ENCODE measurements at places on chromosomes 3 and 15. TPM values are rescaled to one million over a fixed set of nuclear protein-coding genes. Genes with fewer than 3 reads are reported as not detected.

DNA sequence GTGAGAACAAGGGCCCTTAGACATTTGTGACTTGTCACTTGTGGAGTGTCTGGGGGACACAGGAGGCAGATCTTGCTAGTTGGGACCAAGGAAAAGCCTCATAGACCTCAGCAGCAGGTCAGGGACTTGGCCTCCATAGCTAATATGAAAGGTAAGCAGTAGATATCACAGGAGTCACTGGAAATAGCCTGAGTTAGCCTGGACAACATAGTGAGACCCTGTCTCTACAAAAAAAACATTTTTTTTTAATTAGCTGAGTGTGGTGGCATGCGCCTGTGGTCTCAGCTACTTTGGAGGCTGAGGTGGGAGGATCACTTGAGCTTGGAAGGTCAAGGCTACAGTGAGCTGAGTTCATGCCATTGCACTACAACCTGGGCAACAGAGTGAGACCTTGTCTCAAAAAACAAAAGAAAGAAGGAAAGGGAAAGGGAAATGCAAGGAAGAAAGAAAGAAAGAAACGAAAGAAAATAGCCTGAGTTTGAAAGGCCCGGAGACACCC is 37.1 kb upstream of the CLK3 start:
- no peak for DNase-seq

- DNase-seq, result peak; percentile 52
Measured at GRCh38 chr3:69791106-69791505, 51.8 kb downstream of the MITF start.

DNA sequence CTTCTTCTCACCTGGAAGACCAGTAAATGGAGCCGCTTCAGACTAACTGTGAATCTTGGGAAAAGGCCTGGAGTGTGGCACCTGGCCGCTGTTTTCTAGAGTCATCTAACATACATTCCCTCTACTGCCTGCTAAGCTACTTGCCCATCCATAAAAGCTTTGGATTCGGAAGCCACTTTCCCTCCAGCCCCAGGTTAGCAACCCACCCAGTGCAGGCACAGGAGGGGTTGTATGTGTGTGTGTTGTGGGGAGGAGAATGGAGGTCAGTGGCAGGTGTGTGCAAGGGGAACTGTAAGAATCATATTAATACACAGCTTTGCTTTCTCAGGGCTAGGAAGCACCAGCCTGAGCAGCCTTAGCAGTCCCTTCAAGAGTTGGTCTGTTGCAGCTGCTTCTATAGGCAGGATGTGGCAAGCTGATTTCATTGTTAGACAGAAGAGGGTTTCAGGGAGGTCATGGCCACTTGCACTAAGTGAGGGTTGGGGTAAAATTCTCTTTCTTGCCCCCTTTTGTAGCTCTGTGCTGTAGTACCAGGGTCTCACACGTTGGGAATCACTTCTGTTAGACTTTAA is 8.9 kb downstream of the NSUN3 start:
- DNase-seq, result no peak

GRCh38 chr3:150409512-150410310 is 1.6 kb downstream of the TSC22D2 start:
- DNase-seq, result peak; percentile 87

DNA sequence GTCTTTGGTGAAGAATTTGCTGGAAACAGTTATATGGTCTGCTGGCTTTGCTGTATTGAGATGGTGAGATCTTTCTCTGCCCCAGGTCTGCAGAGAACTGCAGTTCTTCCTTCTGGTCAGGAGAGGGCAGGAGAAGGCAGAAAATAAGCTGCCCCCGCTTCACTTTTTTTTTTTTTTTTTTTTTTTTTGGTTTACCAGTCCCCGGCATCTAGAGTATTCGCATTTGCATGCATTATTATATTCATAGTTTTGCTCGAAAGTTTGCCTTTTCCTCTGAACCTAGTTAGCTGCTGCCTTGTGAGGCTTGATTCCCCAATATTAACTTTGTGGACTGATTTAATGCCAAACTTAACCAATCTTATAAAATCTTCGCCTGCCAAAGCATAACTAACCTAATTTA is 10.6 kb upstream of the PARL start:
- peak; percentile 63 for DNase-seq

DNA sequence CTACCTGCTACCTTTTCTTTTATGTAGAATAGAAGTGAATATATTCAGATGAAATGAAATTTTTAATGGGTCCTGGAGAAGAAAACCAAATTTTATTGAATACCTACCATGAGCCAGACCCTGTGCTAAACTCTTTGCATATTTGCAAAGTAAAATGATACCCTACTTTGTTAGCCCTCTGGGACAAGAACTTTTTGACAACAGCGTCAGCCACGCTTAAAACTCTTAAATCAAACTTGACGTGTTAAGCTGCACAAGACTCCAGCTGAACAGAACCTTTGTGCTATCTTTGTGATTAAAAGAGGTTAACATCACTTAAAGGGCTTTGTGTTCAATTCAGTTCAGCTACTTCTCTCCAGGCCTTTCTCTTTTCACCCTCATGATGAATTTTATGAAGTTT is 316.5 kb downstream of the MEX3B start:
- DNase-seq, result no peak

GRCh38 chr3:129560269-129560787 is 17.4 kb downstream of the H1-8 start:
- DNase-seq, result peak; percentile 60

DNA sequence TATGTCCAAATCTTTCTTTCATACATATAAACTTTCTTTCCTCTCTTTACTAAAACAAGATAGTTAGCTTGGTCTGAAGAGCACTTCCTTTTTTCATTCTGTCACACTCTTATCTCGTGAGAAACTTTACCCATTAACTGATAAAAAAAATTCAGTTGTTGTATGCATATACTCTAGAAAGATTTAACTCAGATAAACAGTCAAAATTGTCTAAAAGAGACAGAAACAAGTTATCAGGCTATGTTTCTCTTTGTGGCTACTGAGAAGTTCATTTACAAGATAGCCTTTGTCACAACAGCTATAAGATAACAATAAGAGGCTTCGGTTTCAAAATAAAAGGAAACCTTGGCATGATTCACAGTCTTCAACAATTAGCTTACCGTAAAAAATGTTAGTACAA is 235.7 kb upstream of the ATP10A start:
- no peak for DNase-seq

GRCh38 chr3:126552688-126553283 is 5.9 kb downstream of the C3orf22 start:
- DNase-seq, result peak; percentile 74

IP6K2 gene
- 62.9 TPM for total RNA-seq

TMC3 gene
- total RNA-seq, result not detected

ADGRG7 gene
- total RNA-seq, result not detected

ATP13A5 gene
- 0.31 TPM for total RNA-seq

ERC2 gene
- total RNA-seq, result 3.4 TPM

ACOX2 gene
- 12.6 TPM for total RNA-seq
